SJCRH30 (cell line): ENCODE measurements at places on chromosomes 16 and 17. TPM values are rescaled to one million over a fixed set of nuclear protein-coding genes. Genes with fewer than 3 reads are reported as not detected.
A peak's percentile ranks its signal among the peaks of the same experiment; 100 is the strongest.

The SHMT1 gene
- total RNA-seq: 84.6 and 92.6 TPM in 2 replicates

GRCh38 chr17:66733759-66734158 lies 101.2 kb upstream of the CACNG5 start:
- no peak for DNase-seq

The SHCBP1 gene
- 47.0 and 52.1 TPM in 2 replicates for total RNA-seq

- DNase-seq: no peak
These were observed 598.0 kb downstream of the WWOX start for GRCh38 chr16:78697426-78697825.

The TNFSF13 gene
- 0.40 and 0.41 TPM in 2 replicates for total RNA-seq

The AKAP1 gene
- total RNA-seq: 20.1 and 22.2 TPM in 2 replicates

The FBXW10 gene
- 0.15 and 0.20 TPM in 2 replicates for total RNA-seq

DNA sequence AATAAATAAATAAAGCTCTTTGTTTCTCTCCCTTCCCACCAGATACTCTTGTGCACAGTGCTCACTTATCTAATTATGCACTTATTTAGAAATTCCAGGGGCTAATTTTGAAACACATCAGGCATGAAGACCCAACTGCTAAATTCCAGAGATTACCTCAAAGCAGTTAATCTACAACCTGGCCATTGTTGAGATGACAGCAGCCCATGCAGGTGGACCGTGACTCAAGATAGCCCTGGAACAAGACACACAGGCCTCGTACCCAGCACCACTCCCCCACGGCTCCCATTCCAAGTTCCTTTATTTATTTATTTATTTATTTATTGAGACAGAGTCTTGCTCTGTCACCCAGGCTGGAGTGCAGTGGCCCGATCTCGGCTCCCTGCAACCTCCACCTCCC lies 60.1 kb upstream of the NPEPPS start:
- DNase-seq: no peak

- DNase-seq: no peak
These were observed 2.5 kb upstream of the IGF2BP1 start for GRCh38 chr17:48994549-48995303.

DNA sequence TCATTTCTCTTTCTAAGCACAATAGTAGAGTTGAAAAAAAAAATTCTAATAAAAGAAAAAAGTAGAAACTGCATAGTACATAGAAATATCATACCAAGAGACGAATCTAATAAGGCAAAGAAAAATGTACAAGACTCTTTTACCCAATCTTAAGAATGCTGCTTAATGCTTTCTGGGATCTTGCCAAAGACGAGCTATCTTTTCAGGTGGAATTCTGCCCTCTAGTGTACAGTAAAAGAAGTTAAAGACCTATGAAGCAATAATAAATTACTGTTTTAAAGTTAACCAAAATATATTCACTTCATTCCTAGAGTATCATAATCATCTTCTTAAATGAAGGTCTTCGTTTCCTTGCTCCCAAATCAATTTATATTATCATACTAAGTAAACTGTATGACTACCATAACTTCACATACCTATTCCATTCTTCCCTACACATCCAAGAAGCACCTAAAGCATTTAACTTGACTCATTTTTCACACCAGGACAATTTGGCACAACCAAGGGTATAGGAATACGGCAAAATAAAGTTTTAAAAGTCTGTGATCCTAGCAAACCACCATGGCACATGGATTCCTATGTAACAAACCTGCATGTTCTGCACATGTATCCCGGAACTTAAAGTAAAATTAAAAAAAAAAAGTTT lies 47.7 kb downstream of the CFDP1 start:
- peak; percentile 67 for DNase-seq

- no peak for DNase-seq
These were observed 3.4 kb downstream of the NARF start for GRCh38 chr17:82461827-82462524.

GRCh38 chr17:62823111-62823893 lies 15.2 kb upstream of the MARCHF10 start:
- DNase-seq: no peak

GRCh38 chr17:56690441-56691291 lies 97.2 kb downstream of the NOG start:
- no peak for DNase-seq

- no peak for DNase-seq
These were observed 354.6 kb upstream of the CDH11 start for GRCh38 chr16:65476448-65476955.

The XAF1 gene
- 0.04 TPM in 1 of 2 replicates, not detected in the other for total RNA-seq

The TAOK2 gene
- total RNA-seq: 27.3 and 30.6 TPM in 2 replicates

DNA sequence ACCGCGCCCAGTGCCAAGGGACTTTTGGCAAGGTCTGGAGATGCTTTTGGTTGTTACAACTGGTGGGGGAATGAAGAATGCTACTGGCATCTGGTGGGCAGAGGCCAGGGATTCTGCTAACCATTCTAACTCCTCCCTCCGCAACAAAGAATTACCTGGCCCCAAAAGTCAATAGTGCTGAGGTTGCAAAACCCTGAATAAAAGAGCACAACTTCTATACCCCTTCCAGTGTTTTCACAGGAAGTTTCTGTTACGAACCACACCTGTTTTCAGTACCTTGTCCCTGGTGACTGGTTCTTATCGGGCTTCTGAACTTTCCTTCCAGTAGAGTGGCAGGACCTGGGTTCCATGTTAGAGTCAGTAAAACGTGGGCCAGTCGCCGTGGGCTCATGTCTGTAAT lies 17.3 kb downstream of the ABAT start:
- DNase-seq: no peak

GRCh38 chr17:53191878-53192277 lies 630.8 kb upstream of the KIF2B start:
- peak; percentile 7 for DNase-seq

DNA sequence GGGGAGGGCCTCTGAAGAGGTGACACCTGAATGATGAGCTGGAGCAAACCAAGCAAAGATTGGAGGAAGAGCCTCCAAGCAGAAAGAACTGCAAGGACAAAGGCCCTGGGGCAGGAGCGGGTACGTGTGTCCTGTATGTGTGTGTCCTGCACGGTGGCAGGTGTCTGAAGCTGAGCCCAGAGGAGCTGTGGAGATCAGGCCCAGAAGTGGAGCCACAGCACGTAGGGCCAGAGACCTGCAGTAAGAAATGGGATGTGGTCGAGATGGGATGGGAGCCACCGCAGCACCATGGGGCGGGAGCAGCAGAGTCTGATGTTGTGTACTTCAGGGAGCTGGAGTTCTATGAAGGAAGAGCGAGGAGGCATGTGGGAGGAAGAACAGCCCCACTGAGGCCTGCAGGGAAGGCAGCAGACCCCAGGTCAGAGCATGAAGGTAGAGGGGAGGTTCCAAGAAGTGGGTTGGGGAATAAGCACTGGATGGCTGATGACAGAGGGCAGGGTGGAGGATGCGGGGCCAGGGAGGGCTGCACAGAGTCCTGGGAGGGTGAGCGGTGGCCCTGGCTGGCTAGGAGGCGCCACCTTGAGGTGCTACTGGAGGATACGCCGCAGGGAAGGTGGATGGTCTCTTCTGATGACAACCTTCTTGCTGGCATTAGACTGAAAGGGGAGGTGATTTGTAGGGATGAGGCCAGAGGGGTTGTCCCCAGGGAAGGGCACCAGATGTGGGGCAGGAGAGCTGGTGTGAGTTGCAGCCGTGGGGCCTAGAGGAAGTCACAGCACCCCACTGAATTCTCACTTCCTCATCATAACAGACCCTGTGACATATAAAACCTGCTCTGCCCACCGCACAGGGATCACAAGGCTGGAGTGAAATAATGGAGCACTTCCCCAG lies 10.6 kb upstream of the CETP start:
- peak; percentile 88 for DNase-seq

DNA sequence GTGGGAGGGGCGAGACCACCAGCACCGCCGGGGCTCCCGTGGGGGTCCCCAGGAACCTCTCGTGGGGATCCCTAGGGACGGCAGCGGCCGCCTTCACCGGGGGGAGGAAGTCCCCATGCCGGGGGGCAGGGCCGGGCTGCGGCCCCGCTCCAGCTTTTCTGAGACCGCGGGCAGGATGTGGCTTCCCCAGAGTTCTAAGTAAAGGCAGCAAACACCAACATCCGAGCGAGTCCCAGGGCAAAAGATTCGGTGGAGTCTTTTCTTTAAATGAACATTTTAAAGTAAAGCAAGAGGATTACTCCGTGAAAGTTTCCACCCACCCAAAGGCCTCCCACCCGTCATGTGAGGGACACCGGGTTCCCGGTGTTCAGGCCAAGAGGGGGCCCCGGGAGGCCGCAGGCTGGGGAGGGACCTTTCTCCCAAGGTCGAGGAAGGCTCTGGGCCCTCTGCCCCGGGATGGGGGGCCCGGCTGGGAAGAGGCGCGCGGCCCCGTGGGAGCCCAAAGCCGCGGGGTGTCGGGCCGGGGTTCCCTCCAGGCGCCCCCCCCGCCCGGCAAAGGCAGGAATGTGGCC lies 137.2 kb upstream of the RPH3AL start:
- DNase-seq: peak; percentile 34

The FBXL19 gene
- 14.2 and 14.4 TPM in 2 replicates for total RNA-seq

DNA sequence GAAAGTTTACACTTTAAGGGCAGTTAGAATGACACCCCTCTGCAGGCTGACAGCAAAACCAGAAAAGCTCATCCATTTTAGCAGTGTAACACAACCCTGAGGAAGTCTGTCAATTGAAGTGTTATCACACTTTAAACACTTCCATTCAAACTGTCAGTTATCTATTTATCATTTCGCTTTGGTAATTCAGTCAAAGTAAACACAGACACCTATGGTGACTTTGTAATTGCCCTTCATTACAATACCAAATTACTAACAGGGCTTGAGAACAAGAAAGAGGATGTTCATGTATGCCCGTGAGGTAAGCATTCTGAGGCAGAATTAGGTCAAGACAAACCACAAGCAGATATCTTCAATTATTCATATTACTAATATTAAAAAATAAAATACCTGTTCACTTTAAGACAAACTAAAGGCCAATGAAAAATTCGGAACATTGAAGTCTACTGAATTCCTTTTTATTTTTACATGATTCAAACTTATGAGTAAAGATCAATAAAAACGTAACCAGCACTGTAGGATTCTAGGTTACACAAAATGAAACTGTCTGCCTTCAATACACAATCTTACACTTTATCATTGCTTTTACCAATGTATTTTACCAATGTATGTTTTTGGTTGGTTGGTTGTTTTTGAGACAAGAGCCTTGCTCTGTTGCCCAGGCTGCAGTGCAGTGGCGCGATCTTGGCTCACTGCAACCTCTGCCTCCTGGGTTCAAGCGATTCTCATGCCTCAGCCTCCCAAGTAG lies 57.1 kb downstream of the BRIP1 start:
- DNase-seq: no peak

The NTN1 gene
- total RNA-seq: 10.4 TPM in 2 replicates

The TEKT5 gene
- 0.12 TPM in 1 of 2 replicates, not detected in the other for total RNA-seq

DNA sequence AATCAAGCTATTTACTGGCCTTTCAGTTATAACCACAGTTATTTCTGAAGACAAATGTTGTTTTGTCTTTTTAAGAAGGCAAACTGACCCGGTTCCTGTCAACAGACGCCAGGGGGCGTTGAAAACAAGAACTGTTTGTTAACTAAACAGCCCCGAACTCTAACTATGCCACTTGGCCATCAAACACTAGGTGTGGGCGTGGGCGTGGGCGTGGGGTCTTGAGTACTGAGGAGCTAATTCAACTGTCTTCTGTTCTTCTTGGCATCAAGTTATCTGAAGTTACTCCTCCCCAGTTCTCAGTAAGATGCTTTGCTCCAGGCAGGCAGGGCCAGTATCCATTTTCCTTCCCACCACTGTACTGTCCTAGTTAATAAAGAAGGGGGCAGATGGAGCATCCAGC lies 63.3 kb upstream of the MTMR4 start:
- peak; percentile 75 for DNase-seq

DNA sequence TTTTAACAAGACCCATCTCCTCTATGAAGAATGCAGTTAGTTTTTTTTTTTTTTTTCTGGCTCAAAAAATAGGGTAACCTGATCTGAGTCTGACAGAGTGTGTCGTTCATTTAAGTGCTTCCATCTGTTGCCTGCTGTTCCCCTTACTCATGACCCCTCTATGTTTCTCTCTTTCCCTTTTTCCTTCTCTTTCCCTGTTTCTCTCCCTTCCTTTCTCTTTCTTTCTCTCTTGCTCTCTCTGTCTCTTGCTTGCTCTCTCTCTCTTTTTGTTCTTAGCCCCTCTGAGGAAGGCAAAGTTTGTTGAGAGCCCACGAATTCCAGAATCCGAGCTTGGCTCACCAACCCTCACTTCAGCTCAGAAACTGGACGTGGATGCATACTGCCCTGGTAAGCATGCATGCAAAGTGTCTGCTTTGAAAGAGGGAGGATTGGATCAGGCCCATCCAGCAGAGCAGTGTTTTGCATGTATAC lies 185.0 kb downstream of the TANC2 start:
- DNase-seq: peak; percentile 56

GRCh38 chr17:37276475-37276874 lies 99.3 kb upstream of the C17orf78 start:
- DNase-seq: no peak

DNA sequence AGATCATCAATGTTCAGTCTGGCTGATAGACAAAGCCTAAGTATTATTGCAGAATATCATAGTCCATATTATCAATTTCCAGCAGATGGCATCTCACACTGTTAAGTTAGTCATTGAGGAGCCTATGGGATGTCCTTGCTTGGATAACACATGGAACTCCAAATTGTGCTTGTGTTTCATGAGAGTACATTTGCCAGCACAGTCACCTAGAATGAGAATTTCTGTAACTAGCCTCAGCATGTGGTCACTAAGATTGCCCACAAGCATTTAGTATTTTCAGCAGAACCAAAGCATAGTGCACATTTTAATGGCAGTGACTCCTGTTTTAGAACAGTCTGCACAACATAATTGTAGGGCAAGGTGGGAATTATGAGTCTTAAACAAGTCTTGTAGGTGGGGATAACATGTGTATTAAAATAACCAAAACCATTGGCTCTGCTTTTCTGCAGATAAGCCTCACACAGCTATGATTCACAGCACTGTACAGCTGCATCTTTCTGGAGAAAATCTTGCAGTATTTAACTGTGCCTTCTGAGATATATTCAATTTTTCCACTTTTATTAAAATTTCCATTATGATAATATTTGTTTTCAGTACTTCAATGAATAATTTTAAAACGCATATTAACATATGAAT lies 882.8 kb upstream of the SOX9 start:
- DNase-seq: no peak

- DNase-seq: no peak
These were observed 97.8 kb downstream of the CLEC16A start for GRCh38 chr16:11042191-11042590.

GRCh38 chr17:52606590-52606989 lies 448.1 kb upstream of the CA10 start:
- peak; percentile 7 for DNase-seq

GRCh38 chr16:86070484-86070883 lies 171.5 kb downstream of the IRF8 start:
- DNase-seq: peak; percentile 32

- no peak for DNase-seq
These were observed 18.0 kb downstream of the ZNF276 start for GRCh38 chr16:89739383-89739782.

- no peak for DNase-seq
These were observed 21.2 kb downstream of the SLC39A11 start for GRCh38 chr17:73071066-73071999.

DNA sequence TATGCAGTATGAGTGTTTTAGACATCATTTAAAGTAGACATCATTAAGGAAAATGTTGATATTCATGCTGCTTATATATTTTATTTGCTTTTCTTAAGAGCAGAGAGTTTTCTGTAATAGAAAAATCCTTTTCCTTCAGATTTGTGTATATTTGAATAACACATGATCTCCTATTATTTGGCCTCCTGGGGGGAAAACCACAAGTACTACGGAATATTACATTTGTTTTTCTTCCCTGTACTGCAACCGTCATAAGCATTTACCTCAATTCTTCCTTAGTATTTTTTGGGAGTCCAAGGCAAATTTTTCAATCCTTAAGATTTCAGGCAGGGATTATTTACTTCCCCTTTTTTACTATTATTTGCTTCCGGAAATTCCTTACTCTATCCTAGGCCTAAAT lies 6.0 kb downstream of the RSPRY1 start:
- DNase-seq: no peak

- no peak for DNase-seq
These were observed 141.4 kb downstream of the XYLT1 start for GRCh38 chr16:17329391-17329790.
